ENCODE measurements at places on chromosomes 2 and 18.

- peak; percentile 43 for DNase-seq
Measured at GRCh38 chr18:35050705-35051195, 9.5 kb downstream of the MAPRE2 start.

DNA sequence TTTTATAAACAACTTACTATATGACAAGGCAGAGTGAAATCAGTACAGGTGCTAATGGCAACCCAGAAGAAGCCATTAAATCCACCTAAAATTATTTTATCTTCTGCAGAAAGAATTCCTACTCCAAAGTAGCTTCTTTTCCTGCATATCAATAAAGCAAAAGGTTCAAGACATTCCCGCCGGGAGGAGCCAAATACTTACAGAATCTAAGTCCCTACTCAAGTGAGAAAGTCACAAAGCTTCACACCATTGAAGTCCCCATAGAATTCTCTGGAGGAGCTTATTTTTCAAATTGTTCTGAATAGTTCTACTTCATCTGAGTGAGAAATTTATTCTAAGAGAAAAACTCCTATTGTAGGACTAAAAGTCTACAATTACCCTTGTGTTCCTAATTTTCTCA is 233.7 kb upstream of the HNRNPA3 start:
- DNase-seq: peak; percentile 6

GRCh38 chr18:55244546-55244945 is 285.3 kb upstream of the CCDC68 start:
- DNase-seq: no peak

DNA sequence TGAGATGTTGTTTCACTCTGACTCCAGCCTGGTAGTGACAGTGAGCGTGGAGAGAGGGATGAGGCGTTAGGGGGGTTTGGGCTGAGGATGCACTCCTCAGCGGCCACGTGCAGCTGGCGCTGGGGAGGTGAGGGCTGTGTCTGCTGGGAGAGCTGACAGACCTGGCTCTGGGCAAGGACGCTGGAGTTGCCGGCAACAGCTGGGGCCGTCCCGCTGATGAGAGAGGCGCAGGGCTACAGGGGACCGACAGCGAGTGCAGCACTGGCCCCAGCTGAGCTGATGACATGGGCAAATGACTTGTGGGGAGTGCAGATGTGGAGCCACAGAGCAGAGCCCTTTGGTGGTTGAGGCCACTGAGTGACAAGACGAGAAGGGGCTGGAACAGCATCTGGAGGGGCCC is 38.4 kb downstream of the COA5 start:
- DNase-seq: no peak

- no peak for DNase-seq
Measured at GRCh38 chr2:15539999-15540398, 21.1 kb downstream of the NBAS start.

GRCh38 chr2:50535971-50536759 is 495.8 kb downstream of the NRXN1 start:
- DNase-seq: peak; percentile 4

- DNase-seq: no peak
Measured at GRCh38 chr18:70641156-70641775, 352.4 kb downstream of the SOCS6 start.

GRCh38 chr18:845152-845819 is 33.2 kb upstream of the YES1 start:
- DNase-seq: peak; percentile 85

DNA sequence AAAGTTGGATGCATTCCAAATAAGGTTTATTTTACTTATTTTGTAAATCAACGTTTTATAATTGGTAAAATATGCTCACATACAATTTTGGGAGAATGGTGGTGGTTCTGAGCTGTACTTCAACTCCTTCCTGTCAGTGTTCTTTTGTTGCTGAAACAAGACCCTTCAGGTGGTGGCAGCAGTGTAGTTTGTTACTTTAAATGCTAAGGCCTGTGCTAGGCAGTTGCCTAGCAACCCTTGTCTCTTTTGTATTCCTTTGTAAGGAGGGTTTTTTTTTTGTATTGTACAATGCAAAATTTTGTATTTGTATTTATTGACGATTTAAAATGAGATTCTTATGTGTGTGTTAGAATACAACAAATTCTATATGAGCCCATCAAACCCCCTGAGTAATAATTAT is 166.0 kb upstream of the FAM98A start:
- peak; percentile 54 for DNase-seq

GRCh38 chr18:8208716-8209115 is 400.5 kb upstream of the RAB12 start:
- peak; percentile 25 for DNase-seq

DNA sequence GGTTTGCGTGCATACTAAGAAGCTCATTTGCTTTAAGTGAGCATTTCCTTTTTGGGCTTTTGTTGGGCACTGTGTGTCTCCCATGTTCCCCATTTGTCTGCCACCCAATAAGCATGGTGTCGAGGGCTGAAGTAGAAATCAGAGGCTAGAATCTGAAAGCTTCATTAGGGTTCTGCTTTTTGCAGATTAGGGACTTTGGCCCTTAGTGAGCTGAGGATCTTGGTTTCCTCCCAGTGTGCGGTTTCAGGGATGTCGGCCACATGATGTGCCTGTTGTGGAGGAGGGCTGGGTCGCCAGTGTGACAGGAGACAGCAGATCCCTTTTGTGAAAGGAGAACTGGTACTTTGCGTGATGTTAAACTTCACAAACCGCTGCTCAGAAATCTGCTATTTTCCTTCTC is 41.1 kb downstream of the PLEKHB2 start:
- DNase-seq: no peak

- peak; percentile 15 for DNase-seq
Measured at GRCh38 chr2:64404743-64405142, 49.2 kb upstream of the LGALSL start.

- no peak for DNase-seq
Measured at GRCh38 chr18:2794159-2794558, 52.6 kb upstream of the EMILIN2 start.

GRCh38 chr18:48728204-48728833 is 189.5 kb downstream of the CTIF start:
- peak; percentile 99 for DNase-seq
